ENCODE measurements at places on chromosomes 6 and 20. TPM values are rescaled to one million over a fixed set of nuclear protein-coding genes. Genes with fewer than 3 reads are reported as not detected.

Gene OPRM1
- total RNA-seq = not detected

Gene PGC
- not detected for total RNA-seq

Gene CLDN20
- not detected for total RNA-seq

Gene NKX2-4
- not detected for total RNA-seq

Gene SLC22A7
- not detected for total RNA-seq

Gene TOP1
- 78.7 TPM for total RNA-seq

Data from A549 treated with CORT108297 at 1 μM for 4 hours (cell line).